Stimulated activated CD4-positive, alpha-beta T cell treated with anti-CD3 and anti-CD28 coated beads, Interleukin-2, amount 100 ng/mL, for 24 hours (primary cell): ENCODE measurements at places on chromosomes 3 and 15.

DNA sequence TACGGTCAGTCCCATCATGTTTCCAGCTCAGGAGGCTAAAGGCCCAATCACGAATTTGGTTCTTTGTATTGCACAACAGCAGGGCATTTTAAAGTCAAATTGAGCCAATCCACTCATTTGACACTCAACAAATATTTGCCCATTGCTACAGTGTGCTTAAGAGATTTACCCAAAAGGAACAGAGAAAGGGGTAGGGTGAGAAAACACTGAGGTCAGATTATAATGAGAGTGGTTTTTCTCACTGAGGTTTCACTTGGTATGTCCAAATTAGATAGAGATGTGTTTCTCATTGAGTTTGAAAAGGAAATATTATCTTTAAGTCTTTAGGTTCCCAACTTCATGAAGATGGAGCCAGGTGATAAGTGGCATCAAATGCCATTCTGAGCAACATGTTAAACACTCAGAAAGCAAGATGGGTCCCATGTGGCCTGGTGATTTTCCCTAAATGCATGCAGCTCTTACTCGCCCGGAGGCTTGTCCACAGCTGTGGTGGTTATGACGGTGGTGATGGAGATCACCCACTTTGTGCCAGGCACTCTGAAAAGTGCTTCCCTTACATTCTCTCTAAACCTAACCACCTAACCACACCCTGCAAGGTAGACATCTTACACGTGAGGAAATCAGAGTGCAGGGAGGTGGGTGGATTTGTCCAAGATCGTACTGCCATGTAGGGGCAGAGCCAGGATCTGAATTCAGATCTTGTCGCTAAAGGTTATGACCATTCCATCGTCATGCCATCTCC is 31.2 kb upstream of the USP3 start:
- DNase-seq, result no peak

- no peak for DNase-seq
Measured at GRCh38 chr3:162538906-162539305, 1042.3 kb downstream of the OTOL1 start.

DNA sequence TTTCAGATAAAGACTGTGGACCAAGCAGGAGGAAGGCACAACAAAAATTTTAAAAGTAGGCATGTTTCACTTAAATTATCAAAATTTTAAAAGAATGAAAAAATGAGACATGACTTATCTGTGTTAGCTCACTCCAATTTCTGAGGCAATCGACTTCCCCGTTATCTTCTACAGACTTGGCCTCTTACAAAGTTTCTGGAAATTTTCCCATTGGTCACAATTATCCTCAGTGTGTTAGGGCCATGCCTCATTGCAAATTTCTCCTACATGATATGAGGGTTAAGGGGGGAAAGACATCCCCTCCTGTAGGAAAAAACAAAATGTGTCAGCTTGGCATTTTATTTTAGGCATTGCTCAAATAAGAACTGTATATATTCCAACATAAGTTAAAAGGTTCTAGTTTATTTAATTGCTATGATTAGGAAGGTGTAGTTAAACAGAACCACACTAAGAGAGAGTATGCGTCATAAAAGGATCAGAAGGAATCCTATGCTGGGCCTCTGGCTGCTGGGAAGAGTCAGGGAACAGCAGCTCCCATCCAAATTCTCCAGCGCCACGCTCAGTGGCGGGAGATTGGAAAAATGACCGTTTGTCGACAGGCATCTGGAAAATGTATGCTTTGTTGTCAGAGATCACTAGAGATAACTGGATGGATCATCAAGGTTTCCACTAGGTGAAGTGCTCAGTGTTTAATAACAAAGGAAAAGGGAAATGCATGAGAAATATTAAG is 463.6 kb upstream of the NR2F2 start:
- no peak for DNase-seq

DNA sequence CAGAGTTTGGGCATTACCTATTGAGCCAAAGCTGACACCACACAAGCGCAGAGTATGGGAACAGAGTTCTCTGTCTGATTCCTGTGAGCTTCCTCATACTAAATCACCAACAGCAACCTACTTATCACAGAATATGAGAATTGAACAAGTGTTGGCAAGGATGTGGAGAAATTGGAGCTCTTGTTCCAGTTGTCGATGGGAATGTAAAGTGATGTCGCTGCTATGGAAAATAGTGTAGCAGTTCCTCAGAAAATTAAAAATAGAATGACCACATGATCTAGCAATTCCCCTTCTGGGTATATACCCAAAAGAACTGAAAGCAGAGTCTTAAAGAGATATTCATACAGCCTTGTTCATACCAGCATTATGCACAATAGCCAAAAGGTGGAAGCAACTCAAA is 33.4 kb downstream of the CD86 start:
- DNase-seq, result no peak

GRCh38 chr15:64766058-64766457 is 9.3 kb downstream of the RBPMS2 start:
- no peak for DNase-seq

GRCh38 chr3:32913790-32914446 is 37.5 kb upstream of the CCR4 start:
- no peak for DNase-seq
